ENCODE measurements at places on chromosomes 1 and 21.

DNA sequence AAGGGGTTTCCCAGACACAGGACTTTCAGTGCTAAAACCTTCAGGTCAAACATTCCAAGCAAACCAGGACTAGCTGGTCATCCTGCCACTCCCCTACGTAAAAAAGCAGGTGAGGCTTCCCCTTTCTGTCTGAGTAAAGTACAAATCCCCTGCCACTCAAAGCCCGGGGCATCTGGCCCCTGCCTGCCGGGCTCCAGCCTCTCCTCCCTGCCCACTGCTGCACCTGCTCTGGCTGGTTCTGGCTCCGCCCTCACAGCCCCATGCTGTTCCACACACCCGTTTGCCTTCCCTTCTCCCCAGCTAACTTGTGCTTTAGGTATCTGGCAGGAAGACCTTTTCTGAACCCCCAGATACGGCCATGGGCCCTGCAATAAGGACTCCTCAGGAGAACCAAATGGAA is 23.3 kb upstream of the S100A7 start:
- peak; percentile 85 for DNase-seq

GRCh38 chr1:227318853-227319607 is 738 bp upstream of the CDC42BPA start:
- DNase-seq: peak; percentile 39

DNA sequence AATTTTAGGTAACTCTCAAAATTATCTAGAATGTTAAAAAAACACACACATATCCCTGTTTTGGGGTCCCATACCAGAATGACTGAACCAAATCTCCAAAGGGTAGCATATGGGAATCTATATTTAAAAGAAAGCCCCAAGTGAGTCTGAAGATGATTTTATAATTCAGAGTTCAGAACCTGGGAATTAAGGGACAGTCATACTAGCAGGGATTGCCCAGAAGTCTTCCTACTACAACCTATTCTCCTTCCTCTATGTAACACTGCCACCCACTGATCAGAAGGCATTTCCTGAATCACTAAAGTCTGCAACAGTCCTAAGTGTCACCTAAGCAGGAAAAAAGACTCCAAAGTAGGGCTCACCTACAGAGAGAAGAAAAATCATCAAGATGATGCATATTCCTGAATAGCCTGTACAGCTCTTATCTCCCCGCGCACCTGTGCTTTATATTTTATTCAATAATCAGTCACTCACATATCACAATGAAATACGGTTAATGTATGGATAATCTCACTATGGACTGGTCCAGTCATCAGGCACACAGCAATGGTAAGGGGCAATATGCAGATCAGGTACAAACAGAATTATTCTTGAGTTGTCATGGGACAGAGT is 4.9 kb downstream of the RGS1 start:
- DNase-seq: no peak

GRCh38 chr1:12598974-12599373 is 19.0 kb downstream of the DHRS3 start:
- no peak for DNase-seq

GRCh38 chr1:216559359-216559758 is 136.1 kb upstream of the USH2A start:
- no peak for DNase-seq

Measured in NCI-H187 (cell line).